ENCODE measurements at places on chromosomes 1 and 21. TPM values are rescaled to one million over a fixed set of nuclear protein-coding genes. Genes with fewer than 3 reads are reported as not detected.

- H3K36me3 ChIP-seq, result no peaks in the 10 kb centered on the region
- H3K4me3 ChIP-seq, result no peak overlapping the region
- H3K4me1 ChIP-seq, result peaks cover 29% of the 10 kb centered on the region
- peak; percentile 93 for DNase-seq
- H3K27ac ChIP-seq, result no peak overlapping the region
Observed at GRCh38 chr1:67535474-67535873, 105.3 kb upstream of the SERBP1 start.

DNA sequence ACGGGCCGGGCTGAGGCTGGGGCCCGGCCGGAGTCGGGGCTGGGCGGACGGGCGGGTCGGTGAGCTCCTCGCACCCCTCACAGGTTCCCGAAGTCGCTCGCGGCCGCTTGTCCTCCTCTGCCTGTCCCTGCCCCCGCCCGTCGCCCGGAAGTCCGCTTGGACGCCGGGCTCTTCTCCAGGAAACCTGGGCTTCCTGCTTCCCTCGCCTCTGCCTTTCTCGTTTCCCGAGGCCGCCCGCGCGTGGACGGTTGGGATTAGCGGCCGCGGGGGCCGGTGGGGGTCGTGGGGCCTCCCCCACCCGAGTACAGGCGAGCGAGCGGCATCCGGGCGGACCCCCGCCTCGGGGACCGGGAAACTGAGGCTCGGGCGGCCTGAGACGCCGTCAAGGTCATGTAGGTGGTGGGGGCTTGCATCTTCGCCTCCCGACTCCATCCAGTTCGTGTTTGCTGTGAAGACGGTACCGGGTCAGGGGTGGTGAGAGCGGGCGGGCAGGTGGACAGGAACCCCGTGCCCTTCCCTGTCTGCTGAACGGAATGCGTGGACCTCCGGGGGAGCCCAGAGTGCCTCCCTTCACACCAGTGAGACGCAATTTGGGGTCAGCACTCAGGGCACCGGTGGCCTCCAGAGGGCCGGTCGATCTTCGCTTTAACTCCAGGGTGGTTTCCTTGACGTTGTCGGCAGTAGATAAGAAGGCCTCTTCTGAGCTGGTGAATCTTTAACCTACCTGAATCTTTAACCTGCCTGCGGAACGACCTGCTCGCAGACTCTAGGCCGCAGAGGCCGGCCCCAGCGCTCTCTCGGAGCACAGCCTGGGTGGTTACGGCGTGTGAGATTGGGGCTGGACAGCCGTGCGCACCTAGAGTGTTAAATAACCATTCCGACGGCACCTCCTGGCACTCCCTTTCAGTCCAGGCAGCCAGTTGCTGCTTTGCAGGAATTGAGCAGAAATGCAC lies 686 bp downstream of the ARF1 start:
- H3K27me3 ChIP-seq, result no peaks in the 10 kb centered on the region
- H3K4me1 ChIP-seq, result peaks cover 61% of the 10 kb centered on the region
- H3K36me3 ChIP-seq, result peaks cover 2% of the 10 kb centered on the region
- peak overlapping the region; percentile 100 for H3K27ac ChIP-seq

- no peak overlapping the region for H3K4me3 ChIP-seq
- H3K36me3 ChIP-seq, result peaks cover 6% of the 10 kb centered on the region
- H3K27me3 ChIP-seq, result no peaks in the 10 kb centered on the region
- H3K27ac ChIP-seq, result peak overlapping the region; percentile 61
- no peak for DNase-seq
Observed at GRCh38 chr1:25779388-25779787, 20.6 kb upstream of the SELENON start.

DNA sequence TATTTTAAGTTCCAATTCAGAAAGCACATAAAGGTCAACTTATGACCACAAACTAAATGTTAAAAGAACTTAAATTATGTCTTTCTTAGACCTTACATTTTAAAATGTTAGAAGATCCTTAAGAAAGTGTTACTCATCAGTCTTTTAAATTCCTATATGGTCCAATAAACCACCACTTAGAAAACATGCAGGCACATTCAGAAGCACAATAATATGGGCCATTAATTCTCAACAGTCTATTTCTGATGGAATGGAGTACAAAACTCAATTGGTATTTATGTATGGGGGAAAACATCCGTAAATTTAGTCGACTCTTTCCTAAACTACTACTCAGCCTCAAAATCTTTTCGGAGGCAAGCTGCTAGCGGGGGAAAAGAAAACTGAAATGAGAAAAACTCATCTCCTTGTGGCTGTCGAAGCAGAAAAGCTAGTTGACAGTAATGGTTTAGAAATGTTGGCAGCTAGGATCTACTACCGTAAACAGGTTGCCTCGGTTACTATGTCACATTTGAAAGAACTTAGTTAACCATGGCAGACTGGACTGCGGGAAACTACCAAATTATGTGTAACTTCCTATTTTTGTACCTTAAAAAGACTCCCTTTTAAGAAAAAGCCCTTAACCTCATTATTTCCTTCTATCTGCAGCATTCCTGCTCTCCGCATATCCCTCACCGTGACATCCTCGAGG lies 1.0 kb downstream of the TRMT1L start:
- DNase-seq, result peak; percentile 64
- peaks cover 6% of the 10 kb centered on the region for H3K36me3 ChIP-seq
- peak overlapping the region; percentile 94 for H3K4me3 ChIP-seq
- H3K27me3 ChIP-seq, result no peaks in the 10 kb centered on the region
- peaks cover 26% of the 10 kb centered on the region for H3K4me1 ChIP-seq

GRCh38 chr1:77048615-77049005 lies 170.6 kb downstream of the PIGK start:
- H3K27me3 ChIP-seq, result no peaks in the 10 kb centered on the region
- no peaks in the 10 kb centered on the region for H3K4me1 ChIP-seq
- H3K36me3 ChIP-seq, result no peaks in the 10 kb centered on the region

- H3K4me1 ChIP-seq, result no peaks in the 10 kb centered on the region
- DNase-seq, result no peak
- H3K36me3 ChIP-seq, result no peaks in the 10 kb centered on the region
- no peaks in the 10 kb centered on the region for H3K27me3 ChIP-seq
- no peak overlapping the region for H3K27ac ChIP-seq
- no peak overlapping the region for H3K4me3 ChIP-seq
Observed at GRCh38 chr1:68015971-68016370, 34.5 kb downstream of the DIRAS3 start.

DNA sequence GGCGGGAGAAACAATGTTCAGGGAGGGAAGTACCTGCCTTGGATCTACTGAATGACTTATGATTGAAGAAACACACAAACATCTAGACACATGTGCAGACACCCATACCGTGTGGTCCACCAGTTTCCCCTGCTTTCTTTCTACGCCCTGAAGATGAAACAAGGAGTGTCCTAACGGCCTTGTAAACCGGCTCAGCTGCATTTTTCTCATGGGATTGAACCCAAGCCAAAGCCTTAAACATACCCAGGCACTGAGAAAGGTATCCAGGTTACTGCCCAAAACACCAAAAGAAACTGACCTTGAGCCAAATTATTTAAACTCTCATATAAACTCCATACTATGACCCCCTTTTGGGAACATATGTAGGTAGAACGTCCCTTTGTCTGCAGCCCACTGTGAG lies 630.0 kb upstream of the RGS18 start:
- no peaks in the 10 kb centered on the region for H3K36me3 ChIP-seq
- no peak overlapping the region for H3K27ac ChIP-seq
- DNase-seq, result peak; percentile 5

- H3K4me1 ChIP-seq, result no peaks in the 10 kb centered on the region
- H3K27ac ChIP-seq, result no peak overlapping the region
- no peaks in the 10 kb centered on the region for H3K27me3 ChIP-seq
- DNase-seq, result no peak
Observed at GRCh38 chr1:161073474-161074121, 3.9 kb upstream of the ARHGAP30 start.

- DNase-seq, result no peak
- peaks cover 7% of the 10 kb centered on the region for H3K4me1 ChIP-seq
- no peak overlapping the region for H3K4me3 ChIP-seq
- H3K27ac ChIP-seq, result no peak overlapping the region
Observed at GRCh38 chr1:92538048-92538412, 51.3 kb upstream of the GFI1 start.

DNA sequence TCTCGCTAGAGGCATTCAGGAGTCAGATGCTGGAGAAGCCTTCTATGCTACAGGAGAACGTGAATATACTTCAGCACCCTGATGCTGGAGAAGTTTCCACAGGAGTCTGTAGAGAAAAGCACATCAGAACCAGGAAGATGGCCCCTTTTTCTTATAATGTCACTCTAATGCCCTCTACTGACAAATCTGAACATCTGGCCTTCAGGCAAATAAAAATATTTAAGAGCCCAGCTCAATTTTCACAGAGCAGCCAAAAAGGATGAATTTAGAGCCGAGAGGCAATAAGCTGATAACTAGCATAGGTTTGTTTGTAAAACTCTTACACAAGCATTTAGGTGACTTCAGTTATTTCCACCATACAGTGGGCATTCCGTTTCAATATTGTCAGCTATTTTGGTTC lies 3.8 kb upstream of the RRP15 start:
- no peak for DNase-seq
- H3K4me1 ChIP-seq, result peaks cover 14% of the 10 kb centered on the region
- no peaks in the 10 kb centered on the region for H3K27me3 ChIP-seq
- H3K4me3 ChIP-seq, result no peak overlapping the region
- no peaks in the 10 kb centered on the region for H3K36me3 ChIP-seq

DNA sequence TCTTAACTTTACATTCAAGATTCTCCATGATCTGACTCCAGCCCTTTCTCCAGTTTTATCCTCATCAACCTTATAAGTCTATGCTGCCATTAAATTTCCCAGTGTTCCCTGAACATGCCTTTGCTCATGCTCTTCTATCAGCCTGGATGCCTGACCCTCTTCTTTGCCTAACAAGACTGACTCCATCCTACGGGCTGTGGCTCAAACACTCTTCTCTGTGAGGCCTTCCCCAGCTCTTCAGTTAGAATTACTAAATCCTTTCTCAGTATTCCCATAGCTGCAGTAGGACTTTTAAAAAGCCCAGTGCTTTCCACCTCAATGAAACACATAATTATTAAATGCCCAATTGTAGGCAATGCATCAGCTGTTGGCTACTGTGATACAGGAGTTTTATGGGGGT lies 76.5 kb upstream of the GNG12 start:
- no peaks in the 10 kb centered on the region for H3K4me1 ChIP-seq
- no peaks in the 10 kb centered on the region for H3K27me3 ChIP-seq
- H3K36me3 ChIP-seq, result no peaks in the 10 kb centered on the region
- no peak for DNase-seq
- no peak overlapping the region for H3K27ac ChIP-seq
- H3K4me3 ChIP-seq, result no peak overlapping the region

- no peak overlapping the region for H3K4me3 ChIP-seq
- DNase-seq, result no peak
- H3K36me3 ChIP-seq, result peaks cover 69% of the 10 kb centered on the region
- no peaks in the 10 kb centered on the region for H3K27me3 ChIP-seq
Observed at GRCh38 chr1:10659646-10660540, 136.6 kb downstream of the CASZ1 start.

DNA sequence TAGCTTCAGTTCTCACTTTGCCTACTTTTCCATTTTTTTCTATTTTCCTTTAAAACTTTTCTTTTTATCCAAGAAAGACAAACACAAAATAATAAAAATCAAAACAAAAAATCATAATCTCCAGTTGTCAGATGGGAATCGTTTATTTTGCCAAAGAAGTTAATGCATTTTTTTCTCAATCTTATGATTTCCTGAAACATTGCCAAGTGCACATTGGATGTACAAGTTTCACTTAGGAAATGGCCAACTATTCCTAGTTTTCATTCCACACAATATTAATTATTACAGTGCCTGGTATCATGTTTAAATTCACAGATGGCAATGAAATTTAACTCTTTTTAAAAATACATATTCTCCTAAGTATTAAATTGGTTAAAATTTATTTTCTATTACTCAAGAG lies 1050.5 kb downstream of the TTLL7 start:
- DNase-seq, result no peak
- no peaks in the 10 kb centered on the region for H3K36me3 ChIP-seq
- H3K4me1 ChIP-seq, result no peaks in the 10 kb centered on the region
- no peak overlapping the region for H3K27ac ChIP-seq
- no peak overlapping the region for H3K4me3 ChIP-seq

GRCh38 chr1:27007909-27008582 lies 4.6 kb downstream of the TENT5B start:
- H3K27me3 ChIP-seq, result no peaks in the 10 kb centered on the region
- no peaks in the 10 kb centered on the region for H3K36me3 ChIP-seq
- H3K4me3 ChIP-seq, result no peak overlapping the region
- peak overlapping the region; percentile 52 for H3K27ac ChIP-seq
- peak; percentile 83 for DNase-seq
- peaks cover 87% of the 10 kb centered on the region for H3K4me1 ChIP-seq

DNA sequence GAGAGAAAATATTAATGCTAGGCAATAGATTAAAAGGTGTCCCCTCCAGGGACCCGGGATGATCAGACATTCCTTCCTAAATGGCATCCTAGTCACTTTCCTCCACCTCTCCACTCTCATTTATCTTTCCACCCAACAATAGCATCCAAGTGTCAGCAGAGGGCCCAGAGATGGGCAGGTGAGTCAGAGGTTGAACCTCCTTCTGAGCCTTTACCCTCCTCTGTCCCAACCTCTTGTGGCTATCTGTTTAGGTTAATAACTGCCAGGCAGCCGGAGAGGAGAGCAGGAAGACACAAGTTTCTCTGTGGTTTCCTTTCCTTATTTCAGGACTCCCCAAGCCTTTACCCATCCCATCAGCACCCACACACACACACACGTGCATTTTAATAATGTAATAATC lies 4.1 kb downstream of the GJA5 start:
- no peaks in the 10 kb centered on the region for H3K36me3 ChIP-seq
- H3K27me3 ChIP-seq, result no peaks in the 10 kb centered on the region
- no peak overlapping the region for H3K4me3 ChIP-seq

DNA sequence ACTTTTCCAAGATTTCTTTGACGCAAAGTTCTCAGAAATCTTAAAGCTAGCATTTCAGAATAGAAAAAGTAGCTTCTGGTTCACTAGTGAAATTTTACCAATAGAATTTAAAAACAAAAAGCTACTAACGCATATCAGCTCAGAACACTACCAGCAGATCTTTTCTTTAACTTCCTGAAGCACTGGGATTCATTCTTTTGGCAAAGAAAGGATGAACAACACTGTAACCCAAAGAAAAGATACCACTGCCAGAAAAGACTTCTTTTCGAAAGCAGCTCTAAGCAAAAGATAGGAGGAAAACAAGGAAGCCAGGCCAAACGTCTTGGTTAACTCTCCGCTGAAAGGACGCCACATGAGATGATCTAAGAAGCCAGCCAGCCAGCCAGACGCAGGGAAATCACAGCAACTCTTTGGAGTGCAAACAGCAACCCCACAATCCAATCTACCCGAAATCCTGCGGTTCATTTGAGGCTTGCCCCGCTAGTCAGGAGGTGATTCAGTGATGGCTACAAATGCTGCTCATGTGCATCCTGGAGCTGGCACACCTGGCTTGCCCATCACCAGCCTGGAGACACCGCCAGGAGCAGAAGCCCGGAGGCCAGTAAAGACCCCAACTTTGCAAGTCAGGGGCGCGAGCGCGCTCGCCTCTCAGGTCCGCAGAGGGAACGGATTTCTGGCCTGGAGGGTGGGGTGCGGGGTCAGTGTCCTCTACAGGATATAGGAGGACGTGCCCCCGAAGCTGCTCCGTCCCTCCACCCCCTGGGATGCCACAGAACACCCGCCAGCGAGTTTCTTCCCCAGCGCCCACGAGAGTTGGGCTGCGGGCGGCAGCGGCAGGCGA lies 812 bp downstream of the NBPF1 start:
- H3K36me3 ChIP-seq, result peaks cover 10% of the 10 kb centered on the region
- no peaks in the 10 kb centered on the region for H3K27me3 ChIP-seq
- peak overlapping the region; percentile 83 for H3K27ac ChIP-seq
- H3K4me3 ChIP-seq, result peak overlapping the region; percentile 57

Gene DMAP1
- total RNA-seq, result 29.7 TPM

Gene DNAI4
- 6.7 TPM for total RNA-seq

Gene PLA2G2D
- total RNA-seq, result not detected

Gene KIF2C
- total RNA-seq, result 5.5 TPM

Gene PLA2G4A
- total RNA-seq, result 4.3 TPM

Gene TMEM51
- 32.2 TPM for total RNA-seq

Gene HFM1
- not detected for total RNA-seq

Gene ZNF281
- 17.9 TPM for total RNA-seq

Gene U2AF1
- 170 TPM for total RNA-seq

Gene TRIM67
- total RNA-seq, result not detected

Gene PTCH2
- not detected for total RNA-seq
